ENCODE measurements at places on chromosomes 3 and 15. TPM values are rescaled to one million over a fixed set of nuclear protein-coding genes. Genes with fewer than 3 reads are reported as not detected.

- DNase-seq: no peak
Measured at GRCh38 chr3:169112153-169112892, 551.2 kb downstream of the MECOM start.

The PATL2 gene
- not detected for total RNA-seq

GRCh38 chr15:88865498-88866099, 29.7 kb downstream of the HAPLN3 start:
- DNase-seq: no peak

DNA sequence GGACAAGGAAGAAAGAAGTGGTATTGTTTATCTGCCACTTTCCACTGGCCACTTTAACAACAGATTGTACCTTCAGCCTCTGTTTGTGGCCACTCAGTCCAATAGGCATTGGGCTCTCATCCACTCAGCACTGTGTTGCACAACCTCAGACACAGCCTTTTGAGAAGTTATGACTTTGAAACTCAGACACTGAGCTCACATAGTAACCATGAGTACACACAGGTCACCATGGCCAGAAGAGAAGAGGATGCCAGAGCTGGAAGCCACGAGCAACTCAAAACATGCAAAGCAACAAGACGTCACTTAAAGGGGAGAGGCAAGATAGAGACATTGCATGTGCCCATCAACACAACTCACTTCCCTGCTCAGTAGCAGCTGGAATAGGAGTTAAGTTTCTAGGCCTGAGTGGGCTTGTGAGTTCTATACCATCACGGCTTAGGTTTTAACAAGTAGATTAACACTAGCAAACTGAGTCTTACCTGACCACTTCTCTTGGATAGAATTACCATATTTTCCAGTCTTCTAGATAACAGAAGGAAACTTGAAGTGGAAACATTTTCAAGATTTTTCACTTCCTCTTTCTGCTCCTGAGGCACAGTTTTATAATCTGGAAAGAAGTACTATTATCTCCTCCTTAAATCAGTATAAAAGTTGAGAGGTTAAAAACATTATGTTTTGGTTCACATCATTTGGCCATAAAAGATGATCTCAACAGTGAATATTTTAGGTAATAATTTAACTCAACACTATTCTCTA, 103.5 kb downstream of the IMPG2 start:
- DNase-seq: no peak

DNA sequence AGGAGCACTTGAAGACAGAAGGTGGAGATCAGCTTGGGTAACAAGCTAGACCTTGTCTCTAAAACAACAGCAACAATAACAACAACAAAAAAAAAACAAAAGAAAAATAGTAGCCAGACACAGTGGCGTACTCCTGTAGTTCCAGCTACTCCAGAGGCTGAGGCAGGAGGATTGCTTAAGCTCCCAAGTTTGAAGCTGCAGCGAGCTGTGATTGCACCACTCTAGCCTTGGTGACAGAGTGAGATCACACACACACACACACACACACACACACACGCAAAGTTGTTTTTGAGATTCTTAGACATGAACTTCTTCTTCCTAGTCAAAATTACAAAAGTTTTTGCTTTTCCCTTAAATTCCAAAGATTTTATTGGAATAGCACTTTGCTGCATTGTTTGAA, 93.0 kb upstream of the IGSF10 start:
- no peak for DNase-seq

The RETNLB gene
- total RNA-seq: not detected

DNA sequence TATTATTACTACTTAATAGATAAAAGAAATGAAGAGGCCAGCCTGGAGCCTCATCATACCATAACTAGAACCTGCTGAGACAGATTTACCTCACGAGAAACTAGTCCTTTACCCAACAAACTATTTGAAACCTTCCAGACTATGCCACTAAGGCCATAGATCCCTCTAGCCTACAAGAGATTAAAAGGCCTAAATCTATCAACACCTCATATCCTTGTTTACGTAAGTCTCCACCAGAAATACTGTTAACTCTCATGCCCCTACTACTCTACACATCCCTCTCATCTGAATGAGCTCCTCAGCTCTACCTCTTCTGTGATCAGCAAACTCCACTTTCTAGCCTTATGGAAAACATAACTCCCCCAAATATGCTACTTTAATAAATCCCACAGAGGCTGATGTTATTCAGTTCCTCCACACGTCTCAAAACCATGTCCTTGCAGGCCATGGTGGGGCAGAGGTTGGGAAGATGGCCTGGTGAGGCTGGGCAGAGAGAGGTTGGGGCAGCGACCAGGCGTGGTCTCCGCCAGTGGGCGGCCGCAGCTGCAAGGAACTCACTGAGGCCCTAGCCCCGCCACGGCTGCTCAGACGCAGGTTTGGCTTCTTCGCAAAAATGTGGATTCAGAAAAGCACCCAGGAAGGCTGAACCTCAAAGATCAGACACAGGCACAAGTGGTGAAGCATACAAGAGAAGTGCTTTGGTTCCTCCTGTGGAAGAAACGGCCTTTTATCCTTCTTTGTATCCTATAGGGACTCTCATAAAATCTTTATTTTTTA, 65.8 kb downstream of the GSK3B start:
- DNase-seq: no peak

The LMOD3 gene
- total RNA-seq: not detected

DNA sequence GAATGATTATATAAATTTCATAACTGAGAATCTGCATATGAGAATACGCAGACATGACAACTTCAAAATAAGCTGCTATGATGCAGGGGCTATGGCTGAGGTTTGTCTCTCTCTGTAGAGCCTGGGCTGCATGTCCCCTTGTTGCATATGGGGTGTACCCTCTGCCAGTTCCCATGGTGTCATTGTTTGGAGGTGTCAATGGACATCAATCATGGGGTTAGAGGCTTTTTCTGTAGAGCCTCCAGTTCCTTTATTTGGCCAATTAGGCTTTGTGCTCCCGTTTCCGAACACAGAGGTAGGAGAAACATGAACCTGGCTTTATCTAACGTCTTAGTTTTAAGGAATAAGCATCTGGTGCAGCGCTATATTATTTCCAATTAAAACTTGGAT, 77.3 kb upstream of the RARB start:
- no peak for DNase-seq

GRCh38 chr3:105868431-105868741, 426 bp downstream of the CBLB start:
- DNase-seq: no peak

DNA sequence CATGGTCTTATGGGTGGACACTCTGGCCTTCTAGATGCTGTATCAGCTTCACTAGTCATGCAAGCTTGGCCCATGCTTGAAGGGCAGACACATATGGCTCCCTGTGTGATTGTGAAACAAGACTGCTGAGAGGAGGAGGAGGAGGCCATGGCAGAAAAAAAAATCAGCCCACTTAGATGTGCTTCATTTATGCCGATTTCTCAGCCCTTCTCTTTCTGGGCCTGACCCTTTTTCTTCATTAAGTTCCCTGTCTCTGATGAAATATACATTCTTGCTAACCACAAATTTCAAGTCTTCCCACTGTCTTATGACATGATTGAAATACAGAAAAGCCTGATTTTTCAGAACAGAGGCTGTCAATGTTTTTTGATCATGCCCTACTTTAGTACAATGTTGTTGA, 213.0 kb upstream of the FEZF2 start:
- no peak for DNase-seq

- no peak for DNase-seq
Measured at GRCh38 chr3:99466331-99466730, 172.1 kb upstream of the COL8A1 start.

- DNase-seq: no peak
Measured at GRCh38 chr3:118435851-118436350, 598.7 kb downstream of the IGSF11 start.

The GRK7 gene
- total RNA-seq: not detected

- DNase-seq: no peak
Measured at GRCh38 chr3:38645076-38645475, 4.4 kb downstream of the SCN5A start.

GRCh38 chr3:71498543-71498942, 85.0 kb downstream of the FOXP1 start:
- no peak for DNase-seq

The XIRP1 gene
- total RNA-seq: not detected

DNA sequence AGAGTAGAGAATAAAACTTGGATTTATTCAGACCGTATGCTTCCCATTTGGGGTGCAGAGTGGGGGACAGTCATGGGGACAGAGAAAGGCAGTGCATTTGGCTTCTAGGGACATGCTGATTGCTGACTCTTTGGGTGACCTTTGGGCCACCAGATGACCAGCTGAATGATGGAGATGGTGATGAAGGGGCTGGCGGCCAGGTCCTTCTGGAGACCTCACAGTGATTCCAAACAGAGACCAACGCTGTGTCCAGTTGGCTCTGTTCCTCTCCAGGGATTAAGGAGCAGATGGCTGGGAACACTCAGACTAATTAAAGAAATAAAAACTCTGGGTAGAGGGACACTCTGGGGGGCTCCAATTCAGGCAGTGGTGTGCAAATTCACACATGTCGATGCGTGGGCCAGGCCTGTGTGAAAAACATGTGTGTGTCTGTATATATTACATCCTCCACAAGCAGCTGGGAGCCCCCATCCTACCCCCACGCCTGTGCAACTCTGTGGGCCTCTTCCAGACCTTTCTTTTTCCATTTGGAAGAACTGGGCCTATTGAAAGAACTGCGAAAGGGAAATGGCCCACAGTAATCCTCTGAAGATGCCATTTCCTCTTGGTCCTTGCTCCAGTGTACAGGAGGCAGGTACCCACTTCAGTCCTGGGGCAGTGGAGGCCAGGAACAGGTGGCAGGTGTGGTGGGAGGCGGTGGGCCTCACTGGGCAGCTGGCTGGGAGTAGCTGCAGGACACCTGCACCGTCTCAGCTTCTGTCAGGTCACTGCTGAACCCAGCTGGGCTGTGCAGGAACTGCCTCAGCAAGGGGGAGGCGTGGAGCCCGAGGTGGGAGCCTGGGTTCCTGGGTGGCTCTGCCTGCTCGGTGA, 8.9 kb downstream of the XIRP1 start:
- DNase-seq: no peak

The HTD2 gene
- total RNA-seq: 8.7 TPM

- DNase-seq: no peak
Measured at GRCh38 chr3:38614091-38614490, 35.4 kb downstream of the SCN5A start.

GRCh38 chr3:42605546-42606173, 5.2 kb downstream of the NKTR start:
- no peak for DNase-seq

DNA sequence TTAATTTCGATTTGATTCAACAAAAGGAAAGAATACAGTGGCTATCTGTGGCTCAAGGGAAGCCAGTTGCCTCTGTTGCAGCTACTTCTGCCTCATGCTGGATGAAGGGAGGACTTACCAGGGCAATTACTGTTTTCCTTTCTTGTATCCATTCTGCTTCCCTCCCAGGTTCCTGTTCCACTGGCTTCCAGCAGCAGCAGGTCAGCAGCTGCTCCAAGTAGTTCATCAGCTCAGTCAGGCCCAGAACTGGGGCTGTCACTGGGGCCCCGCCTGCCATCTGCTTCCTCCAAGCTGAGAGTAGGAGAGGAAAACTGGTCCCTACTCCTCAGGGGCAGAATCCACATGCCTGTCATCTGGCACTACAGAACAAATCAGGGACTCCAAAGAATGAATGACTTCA, 48.6 kb upstream of the ULK4 start:
- no peak for DNase-seq

DNA sequence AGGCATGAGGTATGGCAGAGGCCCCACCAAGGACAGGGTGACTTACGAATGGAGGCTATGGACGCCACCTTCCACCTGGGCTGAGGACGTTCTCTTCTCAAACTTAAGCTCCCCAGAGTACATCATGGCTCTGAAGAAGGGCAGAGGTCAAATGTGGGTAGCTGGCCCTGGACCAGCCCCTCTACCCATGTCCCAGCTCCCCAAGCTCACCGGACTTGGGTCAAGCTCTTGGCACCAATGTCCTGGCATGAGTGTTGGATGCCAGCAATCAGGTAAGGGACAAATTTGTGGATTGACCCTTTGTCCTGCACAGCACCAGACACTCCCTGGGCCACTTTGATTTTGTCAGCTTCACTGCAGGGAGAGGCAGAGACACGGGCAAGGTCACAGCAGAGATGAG, 2.5 kb downstream of the NDUFAF3 start:
- no peak for DNase-seq

Measured in Caki2 (cell line).